ENCODE measurements at places on chromosomes 11 and 22.

DNA sequence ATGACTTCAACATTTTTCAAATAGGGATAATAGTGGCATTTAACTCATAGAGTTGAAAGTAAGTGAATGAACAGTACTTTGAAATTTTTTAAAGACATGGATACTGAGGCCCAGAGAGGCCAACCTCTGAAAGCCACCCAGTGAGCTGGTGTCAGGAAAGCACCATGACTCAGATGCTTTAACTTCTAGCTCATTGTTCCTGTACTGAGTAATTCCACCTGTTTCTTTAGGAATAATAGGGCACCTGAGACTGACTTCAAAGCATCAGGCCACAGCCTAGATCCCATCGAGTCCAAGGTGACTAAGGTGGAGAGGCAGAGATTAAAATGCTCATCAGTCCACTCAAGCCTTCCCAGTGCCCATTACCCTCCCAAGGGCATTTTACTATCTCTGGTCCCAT, 491.8 kb upstream of the TENM4 start:
- no peak for DNase-seq

- DNase-seq: no peak
Measured at GRCh38 chr22:35477911-35478582, 62.6 kb upstream of the RASD2 start.

- no peak for DNase-seq
Measured at GRCh38 chr11:122895563-122895962, 13.0 kb downstream of the JHY start.

DNA sequence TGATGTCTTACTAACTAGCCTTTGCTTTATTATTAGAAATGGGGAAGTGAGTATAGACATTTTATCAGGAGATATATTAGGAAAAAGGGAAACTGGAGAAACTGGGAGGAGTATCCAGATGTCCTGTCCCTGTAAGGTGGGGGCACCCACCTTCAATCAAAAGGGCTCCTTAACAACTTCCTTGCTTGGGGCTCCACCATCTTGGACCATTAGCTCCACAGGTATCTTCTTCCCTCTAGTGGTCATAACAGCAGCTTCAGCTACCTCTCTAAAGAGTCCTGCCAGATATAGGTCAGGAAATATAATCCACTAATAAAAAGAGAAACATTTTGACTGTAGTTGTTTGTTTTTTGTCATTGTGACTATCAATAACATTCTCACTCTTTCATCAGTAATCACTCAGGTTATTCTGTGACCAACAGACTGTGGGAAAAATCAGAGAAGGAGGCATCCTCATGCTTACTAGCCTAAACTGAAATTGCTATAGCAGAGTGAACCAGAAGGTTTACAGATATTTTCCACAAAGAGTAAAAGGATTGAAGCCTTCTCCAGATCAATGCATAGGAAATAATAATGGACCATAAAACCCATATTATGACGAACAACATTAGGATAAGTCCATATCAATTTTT, 10.4 kb downstream of the OR51B4 start:
- no peak for DNase-seq

DNA sequence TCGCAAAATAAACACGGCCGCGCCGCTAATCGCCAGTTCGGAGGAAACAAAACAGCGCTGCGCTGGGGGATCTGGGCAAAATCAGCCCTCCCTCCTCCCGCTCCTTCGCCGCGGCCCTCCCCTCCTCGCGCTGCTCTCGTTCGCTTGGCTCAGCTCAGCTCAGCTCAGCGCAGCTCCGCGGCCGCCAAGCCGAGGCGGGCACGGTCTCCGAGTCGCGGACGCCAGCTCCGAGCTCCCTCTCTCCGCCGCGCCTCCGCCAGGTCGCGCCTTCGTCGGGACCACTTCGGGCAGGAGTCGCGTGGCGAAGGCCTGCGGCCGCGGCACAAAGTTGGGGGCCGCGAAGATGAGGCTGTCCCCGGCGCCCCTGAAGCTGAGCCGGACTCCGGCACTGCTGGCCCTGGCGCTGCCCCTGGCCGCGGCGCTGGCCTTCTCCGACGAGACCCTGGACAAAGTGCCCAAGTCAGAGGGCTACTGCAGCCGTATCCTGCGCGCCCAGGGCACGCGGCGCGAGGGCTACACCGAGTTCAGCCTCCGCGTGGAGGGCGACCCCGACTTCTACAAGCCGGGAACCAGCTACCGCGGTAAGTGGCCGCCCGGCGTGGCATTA, at the start of gene SPON1:
TSS of gene SPON1 (plus strand) at position 162 of the 607 bp plus-strand sequence. CDS start at position 344, 182 bp downstream.
- DNase-seq: no peak

DNA sequence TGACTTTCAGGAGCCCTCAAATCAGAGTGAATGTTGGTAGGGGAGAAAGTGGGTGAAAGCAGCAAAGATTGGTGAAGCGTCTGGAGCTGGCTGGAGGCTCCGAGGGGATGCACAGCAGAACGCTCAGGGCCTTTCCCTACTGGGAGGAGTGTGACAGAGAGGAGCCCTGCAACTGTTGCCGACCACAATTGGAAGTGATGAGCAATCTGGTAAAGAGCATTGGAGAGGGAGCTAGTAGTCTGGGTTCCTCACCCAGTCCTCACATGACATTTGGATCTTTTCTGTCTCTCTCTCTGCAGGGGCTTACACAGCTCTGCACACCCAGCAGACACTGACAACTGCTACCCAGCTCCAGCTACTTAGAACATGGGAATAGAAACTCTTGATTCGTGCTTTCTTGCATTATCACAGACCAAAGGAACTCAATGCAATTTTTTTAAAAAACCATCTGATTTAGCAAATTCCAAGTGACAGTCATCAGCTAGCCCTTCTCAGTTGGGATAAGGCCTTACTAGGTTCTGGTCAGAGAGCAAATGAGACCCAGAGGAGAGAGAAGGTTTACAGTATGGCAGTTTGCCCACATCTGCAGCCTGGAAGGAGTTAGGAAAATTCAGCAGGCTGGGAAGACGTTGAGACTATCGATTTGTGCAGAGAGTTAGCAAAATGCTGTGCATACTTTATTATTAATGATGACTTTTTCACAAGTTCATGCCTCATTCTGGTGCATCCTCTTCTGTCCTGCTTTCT, 278.0 kb upstream of the PLET1 start:
- DNase-seq: no peak

DNA sequence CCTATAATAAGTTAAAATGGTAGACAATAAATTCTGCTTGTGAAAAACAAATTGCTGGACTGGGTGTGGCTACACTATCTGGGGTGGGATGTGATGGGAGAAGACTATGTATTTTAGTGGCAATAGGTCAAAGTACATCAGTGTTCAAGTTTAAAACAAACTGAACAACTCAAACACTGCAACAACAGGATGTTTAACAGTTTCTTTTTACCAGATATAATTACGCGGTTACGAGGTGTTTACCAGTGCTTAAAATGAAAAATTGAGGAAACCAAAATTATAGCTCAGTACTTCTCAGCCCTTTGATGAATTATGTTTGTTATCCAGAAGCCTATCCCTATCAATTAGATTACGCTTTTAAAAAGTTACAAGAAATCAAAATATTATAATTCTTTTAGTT, 3.2 kb downstream of the PRDM10 start:
- DNase-seq: no peak

- DNase-seq: no peak
Measured at GRCh38 chr22:46902998-46903916, 140.8 kb downstream of the TBC1D22A start.

DNA sequence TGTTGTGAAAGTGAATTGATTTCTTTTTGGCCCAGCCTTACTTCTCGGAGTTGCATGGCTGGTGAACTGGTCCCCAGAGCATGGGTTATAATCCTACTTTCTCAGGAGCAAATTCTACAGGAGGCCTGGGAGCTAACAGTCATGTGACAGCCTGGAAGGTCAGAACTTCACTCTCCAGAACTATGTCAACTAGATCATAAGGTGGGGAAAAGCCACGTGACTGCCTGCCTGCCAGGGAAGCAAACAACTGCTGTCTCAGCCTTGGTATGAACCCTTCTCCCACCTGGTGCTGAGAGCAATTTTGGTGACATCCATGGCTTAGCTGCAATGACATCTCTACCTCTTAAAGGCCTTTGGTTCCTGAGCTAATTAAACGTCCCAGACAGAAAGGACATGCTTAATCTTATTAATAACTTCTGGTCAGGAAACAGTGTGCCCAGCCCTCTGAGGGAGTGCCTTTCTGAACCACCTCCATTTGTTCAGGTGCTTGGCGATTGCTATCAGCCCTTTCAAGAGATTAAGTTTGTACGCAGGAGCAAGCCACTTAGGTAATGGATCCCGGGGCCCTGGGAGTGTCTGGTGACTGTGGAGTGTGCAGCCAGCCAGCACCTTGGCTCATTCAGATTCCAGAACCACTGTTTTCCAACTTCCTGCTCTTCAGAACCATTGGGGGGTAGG, 1.4 kb upstream of the CREB3L1 start:
- DNase-seq: no peak

GRCh38 chr11:122220321-122220720, 104.3 kb upstream of the BLID start:
- DNase-seq: no peak

All from activated naive CD8-positive, alpha-beta T cell treated with anti-CD3 and anti-CD28 coated beads, Interleukin-2, amount 50 U/mL, for 16 hours (primary cell).